ENCODE measurements at places on chromosomes 1 and 21.

DNA sequence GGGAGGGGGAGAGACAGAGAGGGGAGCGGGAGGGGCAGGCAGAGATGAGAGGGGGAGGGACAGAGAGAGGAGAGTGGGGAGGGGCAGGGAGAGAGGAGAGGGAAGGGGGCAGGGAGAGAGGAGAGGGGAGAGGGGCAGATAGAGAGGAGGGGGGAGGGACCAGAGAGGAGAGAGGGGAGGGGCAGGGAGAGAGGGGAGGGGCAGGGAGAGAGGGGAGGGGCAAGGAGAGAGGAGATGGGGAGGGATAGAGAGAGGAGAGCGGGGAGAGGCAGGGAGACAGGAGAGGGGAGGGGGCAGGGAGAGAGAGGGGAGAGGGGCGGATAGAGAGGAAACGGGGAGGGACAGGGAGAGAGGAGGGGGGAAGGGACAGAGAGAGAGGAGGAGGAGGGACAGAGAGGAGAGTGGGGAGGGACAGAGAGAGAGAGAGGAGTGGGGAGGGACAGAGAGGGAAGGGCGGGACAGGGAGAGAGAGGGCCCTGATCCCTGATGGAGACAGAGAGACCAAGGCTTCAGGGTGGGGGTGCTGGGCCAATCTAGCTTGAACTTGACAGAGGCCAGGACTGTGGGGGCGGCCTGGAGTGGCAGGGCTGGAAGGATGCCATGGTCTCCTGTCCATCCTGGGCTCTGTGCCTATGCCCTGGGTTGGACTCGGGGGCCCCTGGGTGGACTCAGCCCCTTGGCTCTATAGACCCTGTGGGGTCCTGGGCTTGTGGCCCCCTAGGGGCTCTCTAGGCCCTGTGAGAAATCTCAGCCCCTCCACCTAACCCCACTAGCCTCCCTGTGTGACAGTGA is 43.6 kb downstream of the DMRTB1 start:
- no peak for DNase-seq

DNA sequence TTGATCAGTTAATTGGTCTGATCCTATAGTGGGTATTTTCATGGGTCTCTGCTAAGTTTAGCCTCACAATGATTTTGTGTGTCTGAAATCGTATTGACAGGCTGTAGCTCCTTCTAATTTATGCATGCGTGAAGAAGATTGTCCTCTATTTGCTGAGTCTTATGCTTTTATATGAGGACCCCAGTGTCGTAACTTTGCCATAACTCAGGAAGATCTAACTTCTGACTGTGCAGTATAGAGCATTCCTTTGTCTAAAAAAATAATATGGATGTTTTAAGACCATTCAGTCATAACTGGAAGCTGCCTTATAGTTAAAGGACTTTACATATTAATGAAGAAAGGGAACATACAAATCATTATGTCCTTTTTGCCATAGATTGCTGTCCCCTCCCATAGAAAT is 73.3 kb downstream of the CAMTA1 start:
- no peak for DNase-seq

DNA sequence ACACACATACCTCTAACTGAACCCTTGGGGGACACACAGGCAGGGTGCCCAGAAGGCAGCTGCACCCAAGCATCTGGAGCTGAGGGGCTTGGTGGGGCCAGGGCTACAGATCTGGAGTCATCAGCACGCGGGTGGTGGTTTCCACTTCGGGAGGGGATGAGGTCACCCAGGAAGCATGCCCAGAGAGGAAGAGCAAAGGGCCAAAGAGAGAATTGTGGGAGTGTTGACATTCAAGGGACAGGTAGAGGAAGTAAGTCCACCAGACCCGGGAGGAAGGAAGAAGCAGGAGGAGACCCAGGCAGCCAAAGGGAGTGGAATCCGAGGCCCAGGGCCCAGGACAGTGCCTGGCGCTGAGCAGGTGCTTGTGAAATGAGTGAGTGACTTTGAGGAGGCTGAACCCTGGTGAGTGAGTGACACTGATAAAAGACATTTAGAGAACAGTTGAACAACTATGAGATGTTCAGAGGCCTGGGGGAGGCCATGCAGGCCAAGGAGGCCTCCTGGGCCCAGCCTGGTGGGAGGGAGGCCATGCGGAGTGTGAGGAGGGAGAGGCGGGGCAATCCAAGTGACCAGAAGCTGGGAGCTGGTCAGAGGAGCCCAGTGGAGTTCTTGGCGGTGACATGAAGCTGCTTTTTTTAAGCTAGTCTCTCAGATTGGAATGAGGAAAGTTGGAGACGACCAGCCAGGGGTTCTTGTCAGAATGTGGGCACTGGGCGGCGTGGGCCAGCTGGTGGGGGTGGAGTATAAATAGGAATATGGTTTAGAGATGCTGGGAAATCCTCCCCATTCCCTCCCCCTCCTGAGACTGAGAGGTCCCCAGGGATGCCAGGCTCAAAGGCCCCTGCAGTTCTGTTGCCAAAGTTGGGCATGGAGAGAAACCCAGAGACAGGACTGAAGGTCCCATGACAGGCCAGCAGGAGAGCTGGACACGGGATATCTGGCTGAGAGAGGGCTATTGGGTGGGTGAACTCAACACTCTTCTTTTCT is 7.9 kb downstream of the CDK18 start:
- DNase-seq: no peak

DNA sequence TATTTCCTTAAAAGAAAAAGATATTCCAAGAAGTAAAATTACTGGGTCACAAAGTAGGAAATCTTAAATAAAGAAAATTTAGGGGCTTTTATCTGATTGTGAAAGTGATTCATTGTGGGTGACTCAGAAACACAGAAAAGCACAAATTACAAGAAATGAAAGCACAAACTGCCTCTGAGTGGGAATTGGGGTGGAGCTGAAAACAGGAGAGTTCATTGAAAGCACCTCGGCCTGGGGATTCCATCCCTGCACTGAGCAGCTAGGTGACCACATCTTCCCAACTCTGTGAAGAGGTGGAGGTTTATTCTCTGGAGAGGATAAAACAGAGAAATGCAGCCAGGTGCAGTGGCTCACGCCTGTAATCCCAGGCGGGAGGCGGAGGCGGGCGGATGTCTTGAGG is 7.4 kb downstream of the GJA4 start:
- DNase-seq: no peak

- DNase-seq: no peak
These were observed 7.6 kb downstream of the DNMT3L start for GRCh38 chr21:44253832-44254710.

GRCh38 chr1:23694371-23694770 is 2.8 kb downstream of the RPL11 start:
- no peak for DNase-seq

DNA sequence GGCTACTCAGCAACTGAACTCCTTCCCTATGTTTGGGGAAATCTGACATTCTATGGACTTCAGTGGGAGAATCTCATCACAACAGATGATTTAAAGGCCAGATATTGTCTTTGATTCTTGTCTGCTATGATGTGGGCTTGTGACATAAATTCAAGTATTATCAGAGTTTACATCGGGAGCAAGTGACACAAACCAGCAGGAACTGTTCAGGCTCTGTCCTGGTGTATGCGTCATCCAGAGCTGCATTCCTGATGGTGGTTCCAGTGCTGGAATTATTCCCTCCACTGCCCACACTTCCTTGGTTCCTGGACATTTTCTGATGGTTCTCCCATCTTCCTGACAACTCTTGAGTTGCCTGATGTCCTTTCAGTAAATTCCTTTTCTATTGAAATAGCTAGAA is 10.8 kb upstream of the LSM10 start:
- no peak for DNase-seq

DNA sequence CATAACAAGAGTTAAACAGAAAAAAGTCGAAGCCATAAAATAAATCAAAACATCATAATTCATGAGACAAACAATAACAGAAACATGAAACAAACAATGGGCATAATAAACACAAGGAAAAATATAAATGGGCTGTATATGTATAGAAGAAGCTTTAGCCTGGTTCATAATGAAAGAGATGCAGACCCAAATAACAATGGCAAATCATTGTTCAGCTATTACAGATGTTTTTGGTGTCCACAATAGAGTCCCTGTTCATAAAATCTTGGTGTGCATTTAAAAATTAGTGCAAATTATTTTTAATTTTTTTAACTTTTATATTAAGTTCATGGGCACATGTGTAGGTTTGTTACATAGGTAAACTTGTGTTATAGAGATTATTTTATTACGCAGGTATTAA is 1185.9 kb upstream of the B3GALT2 start:
- no peak for DNase-seq

- no peak for DNase-seq
These were observed 34.6 kb upstream of the PDE4B start for GRCh38 chr1:65758128-65758527.

DNA sequence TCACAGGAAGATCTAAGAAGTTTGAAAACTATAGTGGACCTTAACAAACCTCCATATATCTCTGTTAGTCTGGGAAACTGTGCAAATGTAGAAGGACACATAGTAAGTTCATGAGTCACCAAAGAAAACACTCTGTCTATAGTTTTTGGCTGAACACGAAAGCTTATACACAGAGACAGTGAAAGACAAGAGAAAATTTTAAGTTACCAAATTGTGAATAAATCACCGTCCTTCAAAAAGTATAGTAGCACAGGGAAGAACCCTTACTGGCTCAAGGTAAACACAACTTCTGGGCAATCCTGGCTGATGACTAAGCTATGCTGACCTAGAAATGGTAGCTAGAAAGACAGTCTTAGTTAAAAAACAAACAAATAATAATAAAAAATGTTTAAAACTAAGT is 1057.9 kb downstream of the AMY1C start:
- DNase-seq: no peak

GRCh38 chr1:114671011-114671938 is 1.4 kb upstream of the DENND2C start:
- DNase-seq: no peak

DNA sequence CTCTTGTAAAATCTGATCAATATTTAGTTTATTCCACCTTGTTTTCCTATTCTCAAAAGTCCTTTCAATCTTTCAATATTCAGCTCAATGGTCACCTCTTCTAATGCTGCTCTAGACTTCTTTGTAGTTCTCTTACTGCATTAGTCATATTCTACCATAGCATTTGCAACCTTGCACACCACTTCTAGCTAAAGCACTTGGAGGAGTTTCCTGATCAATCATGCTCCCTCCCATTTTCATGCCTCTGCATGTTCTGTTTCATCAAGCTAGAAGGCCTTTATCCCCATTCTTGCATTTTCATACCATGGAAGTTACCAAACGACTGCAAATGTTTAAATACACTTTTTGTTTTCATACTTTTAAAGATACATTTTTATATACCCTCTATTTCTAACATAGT is 72.1 kb downstream of the SLC5A9 start:
- DNase-seq: no peak

GRCh38 chr1:215780139-215780538 is 213.0 kb downstream of the KCTD3 start:
- DNase-seq: no peak

DNA sequence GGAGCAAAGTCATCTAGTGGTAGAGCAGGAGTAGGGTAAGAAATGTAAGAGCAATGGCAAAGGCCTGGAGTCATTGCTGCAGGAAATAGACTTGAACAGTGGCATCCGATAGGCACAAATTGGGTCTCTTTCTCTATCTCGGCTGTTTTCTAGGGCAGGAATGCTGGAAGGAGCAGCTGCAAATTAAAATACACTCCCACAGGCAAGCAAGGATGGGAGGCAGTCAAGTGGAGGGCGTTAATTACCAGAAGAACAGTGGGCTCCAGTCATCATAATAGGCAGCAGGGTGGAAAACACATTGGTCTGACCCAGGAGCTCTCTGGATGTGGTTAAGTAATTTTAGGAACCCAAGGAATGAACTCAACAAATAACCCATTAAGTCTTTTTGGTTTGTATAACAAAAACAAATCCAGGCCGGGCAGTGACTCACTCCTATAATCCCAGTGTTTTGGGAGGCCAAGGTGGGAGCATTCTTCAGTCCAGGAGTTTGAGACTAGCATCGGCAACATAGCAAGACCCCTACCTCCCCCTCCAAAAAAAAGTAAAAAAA is 7.8 kb upstream of the TDRD5 start:
- DNase-seq: no peak

GRCh38 chr1:233884461-233885151 is 19.9 kb upstream of the SLC35F3 start:
- no peak for DNase-seq

- no peak for DNase-seq
These were observed 244.2 kb upstream of the HOOK1 start for GRCh38 chr1:59570524-59570923.

- DNase-seq: no peak
These were observed 21.5 kb downstream of the PANK4 start for GRCh38 chr1:2504949-2505272.

DNA sequence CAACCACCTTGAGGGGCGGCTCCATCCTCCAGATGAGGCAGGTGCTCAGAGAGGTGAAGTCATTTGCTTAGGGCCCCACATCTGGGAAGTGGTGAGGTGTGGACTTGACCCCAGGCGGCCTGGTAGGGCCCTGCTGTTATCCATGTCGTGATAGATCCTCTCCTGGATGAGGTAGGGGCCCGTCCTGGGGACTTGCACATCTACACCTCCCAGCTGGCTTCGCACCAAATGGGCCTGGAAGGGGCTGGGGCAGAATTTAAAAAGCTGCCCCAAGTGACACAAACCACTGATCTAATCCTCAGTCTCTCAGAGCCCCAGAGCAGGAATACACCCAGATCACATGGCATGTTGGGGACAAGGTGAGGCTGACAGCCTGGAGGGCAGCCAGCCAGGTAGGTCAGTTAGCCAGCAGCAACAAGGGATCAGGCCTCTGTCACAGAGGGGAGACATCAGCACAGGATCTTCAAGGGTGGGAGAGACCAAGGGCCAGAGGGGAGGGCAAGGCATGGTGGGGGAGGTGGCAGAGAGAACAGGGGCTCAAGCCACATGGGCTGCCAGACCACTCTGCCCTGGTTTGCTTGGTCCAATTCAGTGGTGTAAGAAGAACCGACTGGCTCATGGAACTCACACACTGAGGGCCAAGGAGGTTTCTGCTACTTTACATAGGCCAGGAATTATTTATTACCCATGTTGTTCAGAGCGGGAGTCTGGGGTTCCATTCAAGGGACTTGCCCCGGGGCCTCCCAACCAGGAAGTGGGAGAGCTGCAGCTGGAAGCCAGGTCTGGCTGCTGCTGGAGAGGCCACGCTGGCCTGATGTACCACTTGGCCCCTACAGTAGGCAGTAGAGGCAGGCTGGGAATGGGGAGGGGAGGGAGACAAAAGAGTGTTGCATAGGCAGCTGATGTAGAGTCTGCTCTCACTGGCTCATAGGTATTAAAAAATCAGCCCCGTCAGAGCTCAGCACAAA is 12.1 kb downstream of the LRP8 start:
- DNase-seq: no peak

DNA sequence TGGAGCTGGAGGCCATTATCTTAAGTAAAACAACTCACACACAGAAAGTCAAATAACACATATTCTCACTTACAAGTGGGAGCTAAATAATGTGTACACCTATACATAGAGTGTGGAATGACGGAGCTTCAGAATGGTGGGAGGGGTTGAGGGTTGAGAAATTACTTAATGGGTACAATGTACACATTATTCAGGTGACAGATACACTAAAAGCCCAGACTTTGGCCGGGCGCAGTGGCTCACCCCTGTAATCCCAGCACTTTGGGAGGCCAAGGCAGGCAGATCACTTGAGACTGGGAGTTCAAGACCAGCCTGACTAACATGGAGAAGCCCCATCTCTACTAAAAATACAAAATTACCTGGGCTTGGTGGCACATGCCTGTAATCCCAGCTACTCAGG is 24.9 kb upstream of the LRIG2 start:
- DNase-seq: no peak
